CD4-positive, alpha-beta T cell (primary cell): ENCODE measurements at places on chromosomes 7 and 10. TPM values are rescaled to one million over a fixed set of nuclear protein-coding genes. Genes with fewer than 3 reads are reported as not detected.

The TFEC gene
- total RNA-seq, result not detected

The SHH gene
- not detected for total RNA-seq

DNA sequence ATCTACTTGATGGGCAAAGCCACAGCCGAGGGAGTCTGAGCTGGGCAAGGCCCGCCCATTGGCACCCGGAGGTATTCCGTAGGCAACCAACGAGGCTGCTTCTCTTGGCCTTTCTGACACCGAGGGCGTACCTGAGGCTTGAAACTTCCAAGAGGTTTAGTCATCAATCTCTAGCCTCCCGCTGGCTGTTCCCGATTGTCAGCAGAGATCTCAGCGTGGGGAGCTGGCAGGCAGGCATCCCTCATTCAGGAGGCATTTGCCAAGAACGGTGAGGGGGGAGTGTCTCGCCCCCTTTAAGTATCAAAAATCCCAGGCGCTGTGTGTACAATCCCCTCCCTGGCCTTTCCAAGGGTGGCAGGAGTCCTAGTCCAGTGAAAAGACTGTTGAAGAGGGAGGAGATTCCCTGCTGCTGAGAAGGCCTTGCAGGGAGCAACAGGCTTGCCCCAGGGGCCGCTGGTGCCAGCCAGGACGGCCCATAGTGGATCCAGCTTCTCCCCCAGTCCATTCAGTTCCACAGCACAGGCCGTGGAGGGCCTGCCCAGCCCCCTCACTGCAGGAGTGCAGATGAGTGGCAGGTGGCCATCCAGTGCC, 39.7 kb downstream of the OAT start:
- DNase-seq, result no peak

- no peak for DNase-seq
Observed at GRCh38 chr7:16652888-16653287, 6.9 kb downstream of the BZW2 start.

DNA sequence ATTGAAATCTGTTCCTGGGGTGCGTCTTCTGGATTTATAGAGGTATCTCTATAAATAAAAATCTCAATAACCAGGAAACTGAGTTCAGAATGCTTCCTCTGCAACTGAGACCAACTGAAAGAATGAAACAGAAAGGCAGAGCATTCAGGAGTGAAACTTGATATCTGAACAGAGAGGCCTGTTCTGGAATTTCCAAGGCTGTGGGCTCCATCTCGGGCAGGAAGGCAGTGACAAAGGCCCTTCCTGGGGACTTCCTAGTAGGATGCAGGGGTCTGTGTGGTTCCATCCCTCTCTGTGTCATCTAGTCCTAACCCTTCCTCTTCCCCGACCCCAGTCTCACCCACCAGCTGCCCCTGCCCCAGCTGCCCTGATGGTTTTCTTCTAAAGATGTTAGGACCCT, 52.0 kb downstream of the JCAD start:
- DNase-seq, result no peak
